Muscle of leg (tissue), 16 donors: ENCODE measurements at places on chromosomes 12 and 14. TPM values are rescaled to one million over a fixed set of nuclear protein-coding genes. Genes with fewer than 3 reads are reported as not detected.

Gene FOXG1
- polyA plus RNA-seq, result 0.05 TPM

Gene FRS2
- polyA plus RNA-seq, result 12.9 TPM

Gene CCDC175
- not detected for polyA plus RNA-seq

Gene FOXA1
- 0.25 TPM for polyA plus RNA-seq

Gene MGAT4C
- polyA plus RNA-seq, result 3.1 TPM

Gene RILPL1
- polyA plus RNA-seq, result 31.0 TPM

Gene STYK1
- polyA plus RNA-seq, result 0.10 TPM

Gene RNASE1
- polyA plus RNA-seq, result 185 TPM
